NCI-H2081 (cell line): ENCODE measurements at places on chromosomes 5 and 9.

DNA sequence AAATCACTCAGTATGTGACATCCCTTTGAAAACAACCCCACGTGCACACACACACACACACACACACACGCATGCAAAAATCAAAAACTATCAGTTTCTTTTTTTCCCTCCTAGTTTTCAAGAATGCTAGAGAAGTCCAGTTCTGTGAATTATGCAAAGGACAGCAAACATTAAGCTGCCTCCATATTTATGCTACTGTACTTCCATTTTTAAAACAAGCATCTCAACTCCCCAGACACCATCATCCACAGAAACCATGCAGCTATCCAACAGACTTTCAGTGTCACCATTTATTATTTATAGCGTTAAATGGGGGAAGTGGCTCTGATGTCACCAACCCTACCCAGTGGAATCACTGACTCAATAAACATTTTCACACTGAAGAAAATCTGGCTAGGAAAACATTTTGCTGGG lies 1.6 kb downstream of the FBXW11 start:
- peak; percentile 5 for DNase-seq

- no peak for DNase-seq
Measured at GRCh38 chr5:110630350-110630749, 96.1 kb downstream of the TMEM232 start.

DNA sequence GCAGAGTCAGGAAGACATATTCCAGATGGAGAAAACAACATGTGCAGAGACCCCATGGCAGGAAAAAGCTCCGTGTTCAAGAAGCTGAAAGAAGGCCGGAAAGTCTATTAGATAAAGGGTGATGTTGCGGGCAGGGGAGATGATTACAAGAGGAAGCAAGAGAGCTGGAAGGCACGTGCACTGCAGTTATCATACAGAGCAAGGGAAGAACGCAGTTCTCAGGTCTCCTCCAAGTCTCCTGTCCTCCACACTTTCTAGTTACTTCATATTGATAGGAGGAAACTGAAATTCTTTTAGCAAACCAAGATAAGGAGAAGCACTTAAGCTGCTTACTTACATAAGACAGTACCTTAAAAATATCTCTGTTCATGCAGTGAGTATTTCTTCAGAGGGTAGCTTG lies 58.3 kb upstream of the PLPP6 start:
- no peak for DNase-seq

DNA sequence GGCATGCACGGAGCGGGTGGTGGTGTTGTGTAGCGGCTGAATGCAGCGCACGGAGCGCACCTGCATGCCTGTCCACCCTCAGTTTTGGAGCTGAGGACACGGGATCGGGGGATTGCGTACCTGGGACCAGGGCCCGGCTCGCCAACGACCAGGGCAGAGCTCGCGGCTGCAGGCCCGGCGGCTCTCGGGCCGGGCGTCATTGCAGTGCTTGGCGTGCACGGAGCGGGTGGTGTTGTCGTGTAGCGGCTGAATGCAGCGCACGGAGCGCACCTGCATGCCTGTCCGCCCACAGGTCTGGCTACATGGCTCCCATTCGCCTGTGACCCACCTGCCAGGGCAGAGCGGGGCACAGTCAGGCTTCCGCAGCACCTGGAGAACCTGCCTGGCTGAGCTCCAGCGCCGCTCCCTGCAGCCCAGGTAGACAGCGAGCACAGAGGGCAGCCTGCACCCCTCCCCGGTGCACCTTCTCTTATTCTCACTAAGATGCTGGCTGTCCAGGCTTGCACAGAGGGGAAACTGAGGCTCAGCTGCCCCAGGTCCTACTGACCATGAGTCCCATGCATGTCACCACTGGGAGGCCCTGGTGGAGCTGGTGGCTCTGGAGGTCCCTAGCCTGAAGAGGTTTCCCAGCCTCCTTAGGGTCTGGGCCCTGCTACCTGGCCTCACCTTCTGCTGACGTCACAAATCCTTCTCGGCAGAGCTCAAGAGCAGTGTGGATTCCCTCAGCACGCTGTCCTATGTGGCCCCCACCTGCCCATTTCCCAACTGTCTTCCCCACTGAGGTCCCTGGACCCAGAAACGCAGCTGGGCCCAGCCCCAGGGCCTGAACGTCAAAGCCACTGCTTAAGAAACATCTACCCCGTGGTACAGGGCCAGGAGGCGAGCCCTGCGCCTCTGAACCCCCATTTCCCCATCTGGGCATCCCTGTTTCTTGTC lies 64.9 kb downstream of the ZNF354C start:
- DNase-seq: no peak

- no peak for DNase-seq
Measured at GRCh38 chr5:126482591-126482990, 59.4 kb downstream of the GRAMD2B start.

- DNase-seq: no peak
Measured at GRCh38 chr5:39120052-39120420, 45.8 kb upstream of the RICTOR start.

DNA sequence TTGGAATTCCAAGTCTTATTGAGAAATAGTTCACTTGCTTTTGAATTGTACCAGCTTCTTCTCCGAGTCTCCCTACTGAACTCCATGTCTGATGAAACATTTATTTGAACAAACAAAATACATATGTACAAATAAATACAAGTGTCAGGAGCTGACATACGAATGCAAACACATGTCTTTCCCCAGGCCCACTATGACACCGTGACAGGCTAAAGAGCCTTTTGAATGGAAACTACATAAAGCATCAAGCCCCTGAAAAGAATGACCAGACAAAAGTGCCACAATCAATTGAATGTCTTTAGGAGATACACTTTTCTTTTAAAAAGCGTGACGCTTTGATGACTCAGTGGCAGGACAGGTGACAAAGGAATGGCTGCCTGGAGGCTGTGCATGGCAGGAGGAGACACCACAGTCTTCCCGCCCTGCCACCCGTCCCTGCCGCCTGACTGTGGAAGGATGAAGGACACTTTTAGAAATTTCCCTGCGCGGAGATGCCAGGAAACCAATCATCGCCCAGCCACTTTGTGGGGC lies 112.4 kb upstream of the BNC2 start:
- DNase-seq: no peak

- no peak for DNase-seq
Measured at GRCh38 chr5:133439859-133440258, 172.5 kb downstream of the FSTL4 start.

GRCh38 chr9:133344979-133345378 lies 3.0 kb downstream of the MED22 start:
- DNase-seq: no peak

GRCh38 chr9:114029311-114030170 lies 48.6 kb downstream of the AMBP start:
- DNase-seq: no peak

GRCh38 chr5:41095324-41096101 lies 24.4 kb upstream of the MROH2B start:
- no peak for DNase-seq

DNA sequence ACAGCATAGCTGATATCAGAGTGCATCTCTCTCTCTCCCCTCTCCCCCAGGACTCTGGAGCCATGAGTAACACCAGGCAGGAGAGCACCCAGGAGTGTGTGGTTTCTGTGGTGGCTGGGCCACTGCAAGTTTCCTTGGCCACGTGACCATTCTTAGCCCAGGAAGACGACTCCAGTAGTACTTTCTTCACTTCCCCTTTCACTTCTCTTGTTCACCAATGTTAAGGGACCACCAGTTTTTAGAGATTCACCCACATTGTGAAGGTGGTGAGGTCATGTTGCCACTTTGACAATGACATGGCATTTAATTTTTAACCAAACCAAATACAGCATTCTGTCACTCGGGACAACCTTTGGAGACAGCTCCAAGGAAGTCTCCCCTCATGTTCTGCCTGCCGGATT lies 17.9 kb upstream of the DAPK1 start:
- no peak for DNase-seq

GRCh38 chr9:78294290-78295176 lies 2.4 kb upstream of the PSAT1 start:
- DNase-seq: no peak

DNA sequence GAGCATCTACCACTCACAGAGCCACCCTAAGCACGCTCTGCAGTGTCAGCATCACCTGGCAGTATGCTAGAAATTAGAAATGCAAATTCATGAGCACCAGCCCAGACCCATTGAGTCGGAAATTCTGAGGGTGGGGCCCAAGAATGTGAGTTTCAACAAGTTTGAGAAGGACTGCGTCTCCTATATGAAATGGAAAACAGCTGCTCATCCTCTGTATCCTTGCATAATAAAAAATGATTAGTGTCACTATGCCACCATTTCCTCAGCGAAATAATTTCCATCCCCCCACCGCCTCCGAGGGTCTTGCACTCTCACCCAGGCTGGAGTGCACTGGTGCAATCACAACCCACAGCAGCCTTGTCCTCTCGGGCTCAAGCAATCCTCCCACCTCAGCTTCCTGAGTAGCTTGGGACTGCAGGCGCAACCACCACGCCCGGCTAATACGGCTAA lies 1.3 kb upstream of the IQGAP2 start:
- no peak for DNase-seq
